ENCODE measurements at places on chromosomes 16 and 17.

DNA sequence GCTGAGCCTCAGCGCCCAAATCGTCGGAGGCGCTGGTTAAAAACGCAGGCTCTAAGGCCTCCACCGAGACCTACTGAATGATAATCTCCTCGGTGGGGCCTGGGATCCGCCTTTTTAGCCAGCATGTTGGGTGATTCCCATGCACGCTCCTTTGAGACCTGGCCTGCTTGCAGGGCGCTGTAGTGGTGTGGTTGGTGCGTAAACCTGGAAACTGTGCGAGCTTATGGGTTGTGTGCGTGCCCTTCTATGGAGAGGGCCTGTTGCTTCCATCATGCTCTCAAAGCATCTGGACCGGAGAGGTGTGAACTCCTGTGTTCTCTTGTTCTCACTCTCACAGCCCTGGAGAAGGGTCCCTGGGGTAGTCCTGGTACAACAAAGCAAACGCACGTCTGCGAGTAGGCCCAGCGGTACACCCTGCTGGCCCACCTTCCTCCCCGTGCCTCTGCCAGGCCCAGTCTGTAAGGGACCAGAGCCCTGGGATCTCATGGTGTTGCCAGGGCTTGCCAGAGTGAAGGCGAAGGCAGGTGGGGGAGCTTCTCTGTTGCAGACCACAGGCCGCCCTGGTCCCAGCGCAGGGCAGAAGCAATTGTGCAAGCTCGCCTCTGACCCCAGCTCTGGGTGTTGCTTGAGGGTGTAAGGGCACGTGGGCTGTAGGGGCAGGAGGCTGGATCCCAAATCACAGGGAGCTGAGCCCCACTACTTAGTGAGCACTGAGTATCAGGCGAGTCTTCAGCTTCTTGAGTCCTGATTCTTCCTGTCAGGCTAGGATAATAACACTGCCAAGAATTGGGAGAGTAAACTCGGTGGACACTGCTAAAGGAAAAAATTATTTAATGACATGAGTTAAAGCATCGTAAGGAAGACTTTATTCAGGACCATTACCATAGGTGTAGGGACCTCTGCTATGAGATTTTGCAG is 879 bp upstream of the LRRC75A start:
- no peak for DNase-seq

DNA sequence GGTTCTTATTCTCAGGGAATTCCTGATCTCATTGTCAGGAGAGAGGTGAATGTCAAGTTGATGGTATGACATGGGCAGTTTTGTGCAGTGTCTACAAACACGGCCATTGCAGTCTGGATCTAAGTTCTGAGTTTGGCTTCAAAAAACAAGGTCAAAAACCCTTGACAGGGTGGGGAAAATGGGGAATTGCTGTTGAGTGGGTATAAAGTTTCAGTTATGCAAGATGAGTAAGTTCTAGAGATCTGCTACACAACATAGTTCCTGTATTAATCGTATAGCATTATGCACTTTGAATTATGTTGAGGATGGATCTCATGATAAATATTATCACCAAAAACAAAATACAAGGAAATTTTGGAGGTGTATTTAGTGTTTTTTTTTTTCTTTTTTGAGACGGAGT is 36.6 kb upstream of the CARMIL2 start:
- no peak for DNase-seq

DNA sequence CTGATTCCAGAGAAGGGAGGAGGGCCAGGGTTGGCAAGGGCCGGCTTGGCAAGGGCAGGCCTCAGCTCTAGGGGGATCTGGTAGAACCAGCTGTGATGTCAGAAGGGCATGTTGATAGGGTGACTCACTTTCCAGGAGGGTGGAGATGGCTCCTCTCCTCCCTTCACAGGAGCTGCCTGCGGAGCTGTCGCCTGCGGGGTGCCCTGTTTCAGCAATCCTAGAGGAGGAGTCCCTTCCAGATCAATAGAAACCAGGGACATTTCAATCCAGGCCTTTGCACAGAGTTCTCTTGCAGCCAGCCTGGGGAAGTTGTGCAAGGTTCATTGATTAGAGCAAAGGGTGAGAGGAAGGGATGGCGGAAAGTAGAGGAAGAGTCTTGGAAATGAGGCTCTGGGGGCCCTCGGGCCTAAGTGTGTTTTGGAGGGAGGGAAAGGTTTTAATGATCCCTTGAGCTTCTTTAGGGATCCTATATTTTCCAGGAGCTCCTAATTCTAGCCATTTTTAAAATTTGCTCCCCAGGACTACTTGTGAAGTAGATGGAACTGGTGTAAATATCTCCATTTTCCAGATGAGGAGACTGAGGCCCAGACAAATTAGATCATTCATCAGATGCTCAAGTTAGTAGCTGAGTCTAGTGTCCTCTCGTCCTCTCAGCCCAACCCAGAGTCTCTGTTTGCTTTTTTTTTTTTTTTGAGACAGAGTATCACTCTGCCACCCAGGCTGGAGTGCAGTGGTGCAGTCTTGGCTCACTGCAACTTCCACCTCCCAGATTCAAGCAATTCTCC is 24.8 kb upstream of the CSNK2A2 start:
- no peak for DNase-seq

GRCh38 chr17:49687878-49688491 is 10.1 kb upstream of the SPOP start:
- no peak for DNase-seq
